ENCODE measurements at places on chromosomes 1 and 21.

DNA sequence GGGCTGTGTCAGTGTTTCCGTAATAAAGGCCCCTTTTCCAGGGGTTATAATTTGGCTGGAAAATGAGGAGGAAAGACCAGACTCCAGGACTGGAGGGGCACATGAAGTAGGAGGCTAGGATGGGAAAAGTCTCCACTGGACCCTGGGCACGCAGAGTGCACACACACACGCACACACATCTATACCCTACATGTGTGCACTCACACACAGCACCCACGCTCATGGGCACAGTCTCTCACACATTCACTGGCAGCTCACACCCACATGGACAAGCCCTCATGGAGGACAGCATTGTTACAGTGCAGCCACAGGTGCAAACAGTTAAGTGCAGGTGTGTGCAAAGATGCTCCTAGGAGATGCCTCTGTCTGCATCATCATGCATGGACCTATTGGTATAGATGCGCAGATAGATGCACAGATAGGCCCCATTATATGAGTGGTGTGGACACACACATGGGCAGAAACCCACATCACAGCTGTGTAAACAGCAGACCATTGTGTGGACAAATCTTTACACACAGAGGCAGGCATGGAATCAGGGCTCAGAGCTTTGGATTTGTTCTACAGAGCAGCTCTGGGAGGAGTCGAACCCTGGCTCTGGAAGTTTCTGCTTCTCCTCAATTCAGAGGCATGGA is 9.1 kb upstream of the RUNX3 start:
- no peak for DNase-seq

DNA sequence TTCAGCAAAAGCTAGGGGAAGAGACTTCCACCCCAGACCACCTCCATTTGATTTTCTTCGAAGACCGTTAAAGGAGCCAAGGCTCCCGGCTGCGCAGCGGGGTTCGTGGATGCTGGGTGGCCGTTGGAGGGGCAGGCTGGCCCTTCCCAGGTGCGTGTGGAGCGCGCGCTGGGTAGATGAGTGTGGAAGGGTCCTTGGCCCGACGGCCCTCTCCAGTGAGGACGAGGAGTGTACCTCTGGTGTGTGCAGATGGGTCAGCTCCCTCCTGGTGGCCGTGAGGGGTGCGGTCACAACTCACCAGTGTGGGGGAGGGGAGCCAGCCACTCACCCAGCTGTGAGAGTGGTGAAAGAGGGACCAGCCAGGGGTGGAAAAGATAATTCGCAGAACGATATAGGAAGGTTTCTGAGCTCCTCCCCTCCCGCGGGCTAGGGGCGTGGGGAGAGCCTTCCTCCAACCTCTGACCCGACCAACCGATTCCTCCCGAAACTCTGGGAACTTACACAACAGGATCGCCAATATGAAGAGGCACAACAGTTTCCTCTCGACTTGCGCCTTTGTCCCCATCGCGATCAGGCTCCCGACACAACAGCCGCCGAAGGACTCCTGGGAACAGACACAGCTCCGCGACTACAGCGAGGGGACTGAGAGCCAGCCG is at the start of gene F11R:
F11R (minus strand) TSS at position 644 of the 656 bp plus-strand sequence; CDS start at position 565, 79 bp downstream.
- no peak for DNase-seq

GRCh38 chr1:54486907-54487306 is 61.1 kb upstream of the ACOT11 start:
- DNase-seq = no peak

DNA sequence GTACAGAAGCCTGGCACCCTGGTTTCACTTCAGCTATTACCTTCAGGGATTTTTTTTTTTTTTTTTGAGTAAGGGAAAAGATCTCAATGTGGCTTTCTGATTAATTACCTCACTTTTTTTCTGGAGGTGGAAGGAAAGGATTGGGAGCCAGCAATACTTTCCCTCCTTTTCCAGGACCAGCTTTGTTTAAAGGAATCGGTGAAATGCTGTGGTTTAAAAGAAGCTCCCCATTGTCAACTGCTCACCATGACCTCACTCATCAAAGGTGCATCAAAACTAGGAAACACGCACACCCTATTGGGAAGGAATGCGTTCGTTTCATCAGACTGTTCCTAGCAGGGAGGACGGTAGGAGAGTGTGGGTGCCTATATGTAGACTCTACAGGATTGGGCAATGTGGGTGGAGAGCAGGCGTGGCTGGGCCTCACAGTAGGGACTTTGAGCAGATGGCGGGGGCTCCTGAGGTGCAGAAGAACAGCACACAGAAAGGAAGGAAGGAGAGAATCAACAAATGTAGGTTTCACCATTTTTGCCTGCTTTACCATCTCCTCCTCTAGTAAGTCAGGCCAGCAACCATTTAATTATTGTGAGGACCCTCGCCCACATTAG is 13.0 kb downstream of the PHGDH start:
- DNase-seq = no peak

- DNase-seq = no peak
These were observed 45.3 kb downstream of the GPATCH2 start for GRCh38 chr1:217585577-217585976.

GRCh38 chr1:167089939-167090313 is 251 bp downstream of the GPA33 start:
- no peak for DNase-seq

Measured in stimulated activated CD8-positive, alpha-beta memory T cell treated with anti-CD3 and anti-CD28 coated beads, Interleukin-15, amount 100 ng/mL, for 24 hours (primary cell).